ENCODE measurements at places on chromosomes 12 and 14.

- DNase-seq = no peak
These were observed 63.0 kb downstream of the FOS start for GRCh38 chr14:75341620-75342019.

- DNase-seq = no peak
These were observed 70.2 kb downstream of the STXBP6 start for GRCh38 chr14:24979725-24980239.

DNA sequence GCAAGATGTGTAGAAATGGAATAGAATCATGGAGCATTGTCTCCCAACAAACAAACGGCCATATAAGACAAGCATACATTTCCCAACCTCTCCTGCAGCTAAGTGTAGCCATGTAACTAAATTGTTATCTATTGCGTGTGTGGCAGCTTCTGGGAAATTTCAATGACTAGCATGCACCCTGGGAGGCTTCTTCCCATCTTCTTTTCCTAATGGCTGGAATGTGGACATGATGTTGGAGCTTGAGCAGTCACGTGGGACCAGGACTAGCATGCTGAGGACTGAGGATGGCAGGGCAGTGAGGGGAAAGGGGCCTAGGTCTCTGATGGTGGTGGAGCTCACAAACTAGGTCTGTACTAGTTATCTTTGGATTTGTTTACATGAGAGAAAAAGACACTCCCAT is 21.7 kb upstream of the CTDSP2 start:
- no peak for DNase-seq

GRCh38 chr14:94615823-94616570 is 3.8 kb downstream of the SERPINA3 start:
- no peak for DNase-seq

- no peak for DNase-seq
These were observed 28.8 kb downstream of the GDF11 start for GRCh38 chr12:55771736-55772135.

DNA sequence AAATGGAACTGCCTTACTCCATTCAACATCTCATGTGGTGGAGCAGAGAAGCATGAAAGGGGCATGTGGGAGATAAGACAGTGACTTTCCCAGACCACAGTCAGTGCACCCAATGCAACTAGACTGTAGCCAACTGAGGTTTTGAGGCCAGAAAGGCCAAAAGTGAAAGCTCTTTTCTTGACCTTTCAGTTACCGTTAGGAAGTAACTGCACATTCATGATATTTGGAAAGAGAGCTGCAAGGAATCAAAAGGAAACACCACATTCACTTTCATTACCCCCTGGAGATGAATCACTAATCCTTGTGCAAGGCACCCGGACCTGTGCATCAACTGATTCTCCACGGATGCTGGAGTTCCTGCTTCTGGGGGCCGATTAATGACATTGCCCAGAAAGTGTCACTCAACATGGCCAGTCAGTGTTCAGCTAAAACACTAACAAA is 72.9 kb upstream of the ELK3 start:
- DNase-seq = no peak
